ENCODE measurements at places on chromosomes 1 and 21. TPM values are rescaled to one million over a fixed set of nuclear protein-coding genes. Genes with fewer than 3 reads are reported as not detected.

The MTARC1 gene
- 5.2 TPM for total RNA-seq

The GCSAML gene
- total RNA-seq: not detected

The TMEM125 gene
- not detected for total RNA-seq

The ATAD3C gene
- total RNA-seq: not detected

The PCSK9 gene
- total RNA-seq: not detected

The ST6GALNAC5 gene
- total RNA-seq: not detected

- no peak for DNase-seq
These were observed 250.5 kb downstream of the PDE4B start for GRCh38 chr1:66043186-66043585.

DNA sequence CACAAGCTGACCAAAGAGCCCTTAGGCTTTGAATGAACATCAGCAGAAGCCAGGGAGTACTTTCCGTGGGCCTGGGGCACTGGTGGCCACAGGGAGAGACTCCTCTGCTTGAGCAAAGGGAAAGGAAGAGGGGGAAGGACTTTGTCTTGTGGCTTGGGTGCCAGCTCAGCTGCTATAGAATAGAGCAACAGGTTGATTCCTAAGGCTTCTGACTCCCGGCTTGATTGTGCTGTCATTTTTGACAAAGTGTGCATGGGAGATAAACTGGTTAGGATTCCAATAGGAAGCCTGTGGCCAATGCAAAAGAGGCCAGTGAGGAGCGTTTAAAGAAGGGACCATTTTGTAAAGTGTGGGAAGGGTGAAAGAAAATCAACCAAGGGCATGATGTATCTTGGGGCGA is 11.9 kb upstream of the SMAP2 start:
- no peak for DNase-seq

GRCh38 chr1:162550925-162551324 is 10.6 kb upstream of the UAP1 start:
- no peak for DNase-seq

DNA sequence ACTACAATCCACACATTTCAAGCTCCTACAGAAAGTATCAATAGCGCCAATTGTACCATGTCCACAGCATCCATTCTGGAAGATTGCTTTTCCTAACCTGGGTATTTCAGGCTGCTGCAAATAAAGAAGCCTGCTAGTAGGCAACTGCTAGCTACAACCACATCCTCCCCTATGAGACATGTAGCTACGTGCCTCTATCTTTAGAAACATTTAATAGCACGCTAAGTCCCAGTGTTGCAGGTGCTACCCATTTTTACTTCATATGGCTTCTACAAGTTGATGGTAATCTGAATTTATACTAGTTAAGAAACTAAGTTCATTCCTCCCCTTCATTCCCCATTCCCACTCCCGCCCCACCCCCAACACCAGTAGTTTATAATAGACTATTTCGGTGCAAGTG is 7.4 kb upstream of the AMPD1 start:
- no peak for DNase-seq

- no peak for DNase-seq
These were observed 14.5 kb downstream of the KRTAP10-1 start for GRCh38 chr21:44525391-44526095.

GRCh38 chr1:40303790-40304189 is 13.3 kb downstream of the COL9A2 start:
- DNase-seq: no peak

DNA sequence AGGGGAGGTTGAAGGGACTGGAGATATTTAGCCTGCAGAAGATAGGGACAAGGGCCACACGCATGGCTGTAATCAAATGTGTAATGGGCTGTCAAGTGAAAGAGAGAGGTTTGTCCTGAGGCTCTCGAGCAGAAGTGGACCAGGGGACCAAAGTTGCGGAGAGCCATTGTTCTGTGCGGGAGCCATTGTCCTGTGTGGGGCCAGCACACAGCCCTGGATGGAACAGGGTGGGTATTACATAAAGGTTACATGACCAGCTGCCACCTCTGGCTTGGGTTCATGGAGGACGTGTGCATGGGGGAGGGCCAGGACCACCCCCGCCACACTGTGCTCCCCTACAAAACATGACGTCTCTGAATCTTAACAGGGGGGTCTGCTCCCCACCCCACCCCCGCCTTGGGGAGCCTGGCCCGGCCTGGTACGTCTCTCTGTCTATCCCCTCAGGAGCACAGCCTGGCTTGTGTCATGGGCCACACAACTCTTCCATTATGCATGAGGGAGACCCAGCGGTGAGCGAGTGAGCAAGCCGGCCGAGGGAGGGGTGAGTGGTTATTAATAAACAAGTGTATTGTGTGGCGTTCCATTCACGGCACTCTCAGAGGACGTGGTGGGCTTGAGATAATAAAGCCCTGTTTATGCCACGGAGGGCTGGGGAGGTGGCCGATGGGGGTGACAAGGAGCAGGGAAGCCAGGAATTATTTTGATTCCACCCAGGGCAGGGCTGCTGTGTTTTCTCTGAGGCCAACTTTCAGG is at the start of gene NFASC:
Gene NFASC, plus strand, starts transcription at position 703 of the 753 bp plus-strand sequence. CDS start 73,454 bp downstream, outside the sequence.
- no peak for DNase-seq

DNA sequence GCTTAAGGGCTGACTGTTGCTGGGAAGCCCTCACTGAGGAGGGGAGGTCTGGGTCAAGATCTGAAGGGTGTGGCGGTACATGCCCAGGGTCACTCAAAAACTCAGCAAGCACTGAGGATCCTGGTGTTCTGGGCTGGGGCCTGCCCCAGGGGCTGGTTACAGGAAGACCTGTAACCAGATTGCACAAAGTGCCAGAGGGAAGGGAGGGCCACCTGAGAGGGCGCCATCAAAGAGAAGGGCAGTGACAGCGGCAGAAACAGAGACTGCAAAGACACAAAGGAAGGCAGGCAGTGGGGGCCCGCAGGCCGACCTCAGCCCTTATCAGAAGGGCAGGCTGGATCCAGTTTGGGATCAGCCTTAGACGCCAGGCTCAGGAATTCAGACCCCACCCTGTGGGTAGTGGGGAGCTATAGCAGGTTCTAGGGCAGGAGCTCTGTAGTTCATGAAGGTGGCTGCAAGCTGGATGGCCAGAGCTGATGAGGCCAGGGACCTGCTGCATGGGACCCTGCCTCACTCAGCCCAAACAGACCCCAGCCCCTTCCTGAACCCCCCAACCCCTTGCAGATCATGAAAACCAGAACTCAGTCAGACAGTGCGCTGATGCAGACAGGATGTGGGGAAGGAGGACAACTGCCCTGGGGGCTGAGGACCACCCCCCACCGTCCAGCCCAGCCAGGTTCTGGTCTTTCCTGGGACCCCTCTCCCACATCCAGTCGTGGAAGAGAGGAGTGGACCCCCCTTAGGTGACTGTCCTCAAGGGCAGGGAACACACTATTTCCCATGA is 3.9 kb downstream of the SH2D5 start:
- DNase-seq: no peak

GRCh38 chr1:221693087-221693486 is 48.8 kb downstream of the DUSP10 start:
- no peak for DNase-seq

DNA sequence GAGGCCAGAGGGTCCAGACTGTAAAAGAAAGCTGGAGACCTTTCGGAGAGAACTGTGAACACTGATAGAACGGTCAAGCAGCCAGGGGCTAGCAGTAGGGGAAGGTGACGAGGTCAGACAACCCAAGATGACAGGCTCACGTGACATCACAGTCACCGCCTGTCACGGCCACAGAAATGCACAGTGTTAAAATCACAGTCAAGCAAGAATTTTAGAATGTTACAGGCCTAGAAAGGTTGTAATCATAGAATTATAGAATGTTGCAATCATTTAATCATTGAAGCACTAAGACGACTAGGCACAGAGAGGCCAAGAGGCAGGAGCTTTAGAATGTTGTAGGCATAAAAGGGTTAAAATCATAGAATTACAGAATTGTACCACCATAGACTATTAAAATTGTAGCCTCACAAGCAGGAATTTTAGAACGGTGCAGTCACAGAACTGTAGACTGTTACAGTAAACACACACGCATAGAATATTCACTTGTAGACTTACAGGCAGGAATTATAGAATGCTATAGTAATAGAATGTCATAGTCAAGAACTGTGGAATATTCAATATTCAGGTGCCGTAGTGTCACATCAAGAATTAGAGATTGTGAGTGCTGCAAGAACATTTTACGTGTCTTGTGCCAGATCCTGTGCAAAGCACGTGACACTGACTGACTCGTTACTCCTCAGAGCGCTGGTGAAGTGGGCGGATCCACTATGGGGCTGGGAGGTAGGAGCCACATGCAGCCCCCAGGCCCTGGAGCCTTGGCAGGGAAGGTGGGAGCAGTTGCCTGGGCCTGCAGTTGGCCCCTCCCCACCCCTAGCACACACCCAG is 118.1 kb downstream of the EPHB2 start:
- peak; percentile 27 for DNase-seq

DNA sequence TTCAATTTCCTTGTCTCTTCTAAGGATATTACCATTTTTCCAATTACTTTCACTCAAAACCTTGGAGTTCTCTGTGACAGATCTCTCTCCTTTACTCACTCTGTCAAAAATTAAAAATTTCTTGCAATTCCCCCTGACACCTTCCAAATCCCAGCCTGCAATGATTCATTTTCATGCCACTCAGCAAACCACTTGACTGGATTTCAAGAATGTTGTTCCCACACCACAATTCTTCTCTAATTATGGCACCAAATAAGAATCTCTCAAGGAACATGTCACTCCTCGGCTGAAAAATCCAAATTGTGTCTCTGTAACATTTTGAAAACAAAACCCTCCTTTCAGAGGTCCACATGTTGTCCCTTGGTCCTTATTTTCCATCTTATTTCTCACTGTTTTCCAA is 438.9 kb upstream of the ZP4 start:
- DNase-seq: no peak

- DNase-seq: no peak
These were observed 551.3 kb downstream of the KCNT2 start for GRCh38 chr1:196056966-196057365.

GRCh38 chr1:163035446-163036249 is 33.5 kb upstream of the RGS4 start:
- DNase-seq: peak; percentile 97

GRCh38 chr1:172657586-172657985 is 1.3 kb upstream of the FASLG start:
- DNase-seq: no peak

DNA sequence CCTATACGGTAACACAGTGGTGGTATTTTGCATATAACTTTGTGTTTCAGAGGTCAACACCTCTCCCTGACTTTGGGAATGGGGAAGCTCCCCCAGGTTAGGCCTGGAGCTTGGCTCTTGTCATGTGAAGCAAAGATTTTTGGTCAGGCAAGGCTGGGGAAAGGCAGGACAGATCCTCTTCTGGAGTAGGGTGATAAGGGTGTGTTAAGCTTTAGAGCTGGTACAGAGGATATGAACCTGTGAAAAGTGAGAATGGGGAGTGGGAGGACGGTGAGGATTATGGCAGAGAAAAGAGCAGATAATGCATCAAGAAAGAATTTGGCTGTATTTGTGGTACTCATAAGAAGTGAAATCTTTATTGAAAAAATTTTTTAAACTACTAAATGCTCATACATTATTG is 2.3 kb downstream of the RPF1 start:
- DNase-seq: no peak

DNA sequence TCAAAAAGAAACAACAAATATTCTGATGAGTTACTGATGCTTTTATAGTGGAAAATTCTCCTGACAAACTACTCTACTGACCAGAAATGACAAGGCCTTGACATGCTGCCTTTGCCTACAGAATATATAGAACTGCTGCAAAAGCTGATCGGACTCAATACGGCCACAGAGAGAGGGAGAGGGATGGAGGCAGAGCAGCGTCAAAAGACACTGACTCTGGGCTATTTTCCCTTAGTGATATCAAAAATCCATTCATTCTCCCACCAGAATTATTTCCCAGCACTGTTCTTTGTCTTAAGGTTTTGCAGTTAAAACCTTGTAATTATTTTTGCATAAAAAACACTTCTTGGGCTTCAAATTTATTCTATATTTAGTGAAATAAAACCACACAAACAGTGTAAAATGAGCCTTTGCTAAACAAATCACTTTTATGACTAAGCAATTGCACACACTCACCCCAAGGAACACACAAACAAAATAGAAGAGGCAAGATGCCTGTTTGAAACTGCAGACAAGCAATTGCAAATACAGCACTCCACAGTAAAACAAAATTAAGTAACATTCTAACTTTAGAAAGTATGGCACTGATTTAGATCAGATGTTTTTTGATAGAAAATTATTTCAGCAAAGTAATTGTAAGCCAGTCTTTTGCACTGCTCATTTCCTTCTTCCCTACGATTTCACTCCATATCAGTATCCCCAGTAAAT is 1036.4 kb downstream of the ADGRL2 start:
- DNase-seq: no peak

GRCh38 chr1:117622726-117623125 is 16.9 kb downstream of the TENT5C start:
- no peak for DNase-seq

DNA sequence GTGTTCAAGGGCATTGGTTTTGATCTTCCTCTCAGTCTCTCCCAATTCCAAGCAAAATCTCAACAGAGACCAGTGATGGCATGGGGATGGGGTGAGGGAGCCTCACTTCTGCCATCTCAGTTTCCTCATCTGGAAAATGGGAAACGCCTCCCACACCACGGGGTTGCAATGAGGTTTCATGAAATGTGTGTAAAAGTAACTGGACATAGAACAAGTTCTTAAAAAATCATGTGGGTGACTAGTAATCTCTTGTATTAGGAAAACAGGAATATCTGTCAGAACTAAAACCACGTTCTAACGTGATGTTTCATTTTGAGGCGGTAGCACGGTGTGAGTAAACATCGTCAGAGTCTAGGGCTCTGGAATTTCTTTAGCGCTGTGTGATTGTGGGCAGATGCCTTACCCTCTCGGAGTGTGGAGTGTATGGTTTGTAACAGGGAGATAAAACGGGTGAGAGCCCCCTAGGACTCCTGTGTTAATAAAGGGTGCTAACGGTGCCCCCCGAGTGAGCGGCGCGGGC is 55.5 kb upstream of the DNAJC6 start:
- no peak for DNase-seq

DNA sequence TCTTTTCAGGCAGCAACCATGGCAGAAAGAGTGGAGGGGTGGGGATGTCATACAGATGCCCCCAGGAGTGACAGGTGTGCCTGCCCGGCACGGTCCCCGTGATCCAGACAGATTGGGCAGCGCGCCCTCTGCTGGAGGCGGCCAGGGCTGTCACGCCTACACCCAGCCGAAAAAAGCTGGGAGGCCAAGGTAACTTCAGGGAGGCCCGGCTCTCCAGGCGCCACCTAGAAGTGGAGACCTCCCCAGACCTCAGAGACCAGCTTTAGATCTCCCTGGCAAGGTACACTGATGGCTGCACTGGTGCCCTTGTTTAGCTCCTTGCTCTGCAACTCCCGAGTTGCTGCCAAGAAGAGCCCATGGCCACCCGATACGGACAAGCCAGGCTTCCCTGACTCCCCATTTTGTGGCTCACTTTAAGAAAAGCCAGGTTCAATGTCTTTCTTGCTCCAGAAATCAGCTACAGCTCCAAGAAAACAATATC is 6.6 kb downstream of the GOLT1A start:
- DNase-seq: peak; percentile 20
